ENCODE measurements at places on chromosomes 4 and X.

DNA sequence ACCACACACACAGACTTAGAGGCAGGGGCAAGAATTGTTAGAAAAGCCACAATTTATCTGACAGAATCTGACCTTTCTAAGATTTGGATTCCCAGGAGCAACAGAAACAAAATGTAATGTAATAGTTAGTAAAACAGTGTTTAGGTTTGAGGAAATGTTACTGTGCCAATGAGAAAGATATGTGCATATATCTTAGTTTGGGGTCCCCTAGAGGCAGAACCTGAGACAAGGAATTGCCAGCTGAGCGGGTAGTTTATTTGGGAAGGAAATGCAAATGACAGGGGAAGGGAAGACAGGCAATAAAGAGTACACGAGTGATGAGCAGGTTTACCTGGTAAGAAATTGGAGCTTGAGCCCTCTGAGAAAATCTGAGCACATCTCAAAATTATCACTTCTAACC, 31.3 kb upstream of the DDX53 start:
- no peak for DNase-seq

DNA sequence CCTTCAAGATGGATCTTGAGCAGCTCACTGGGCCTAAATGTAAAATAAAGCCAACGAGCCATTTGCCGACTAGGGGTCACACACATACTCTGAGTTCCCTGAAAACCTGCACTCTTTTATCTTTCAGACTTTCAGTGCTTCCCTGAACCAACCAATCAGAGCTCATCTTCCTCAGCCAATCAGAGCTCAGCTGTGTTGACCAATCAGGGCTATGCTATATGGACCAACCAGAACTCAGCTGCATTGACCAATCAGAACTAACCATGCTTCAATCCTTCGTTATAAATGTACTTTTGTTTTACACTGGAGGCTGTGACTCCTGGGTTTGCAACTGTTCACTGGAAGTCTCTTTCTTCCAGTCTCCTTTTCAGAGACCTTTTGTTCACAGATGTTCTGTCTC, 19.3 kb downstream of the SLC25A53 start:
- no peak for DNase-seq

- no peak for DNase-seq
Measured at GRCh38 chr4:24770032-24770584, 25.3 kb upstream of the SOD3 start.

DNA sequence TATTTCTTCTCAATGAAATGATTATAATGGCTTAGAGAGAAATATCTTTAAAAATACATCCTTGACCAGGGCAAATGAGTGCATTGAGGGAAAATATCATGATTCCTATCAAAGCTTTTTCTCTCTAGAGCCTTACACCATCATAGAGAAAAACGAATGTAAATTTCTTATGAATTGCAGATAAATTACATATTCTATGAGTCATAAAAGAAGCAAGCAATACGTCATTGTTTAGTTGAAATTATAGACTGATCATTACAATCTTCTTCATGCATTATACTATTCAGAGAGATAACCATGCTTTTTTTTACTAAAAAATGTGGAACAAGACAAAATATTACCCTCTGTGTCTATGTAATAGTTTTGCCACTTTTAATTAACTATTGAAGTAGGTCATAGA, 100.9 kb upstream of the RXFP1 start:
- DNase-seq: no peak

DNA sequence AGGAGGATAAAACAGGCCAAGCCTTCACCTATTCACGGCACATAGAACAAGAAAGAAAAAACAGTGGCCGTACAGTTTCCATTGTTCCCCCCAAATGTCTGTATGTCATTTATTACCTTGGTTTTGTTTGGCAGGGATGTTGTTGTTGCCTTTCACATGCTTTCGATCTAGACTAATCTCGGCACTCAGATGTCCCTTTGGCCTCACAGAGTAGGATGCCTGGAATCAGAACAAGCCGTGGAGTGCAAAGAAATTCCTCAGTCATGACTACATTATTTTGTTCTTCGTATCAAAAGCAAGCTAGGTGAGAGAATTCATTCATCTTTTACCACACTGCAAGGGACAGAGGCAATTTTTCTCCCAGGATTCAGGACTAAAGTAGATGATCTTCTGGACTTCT, 106.9 kb downstream of the SMIM20 start:
- no peak for DNase-seq

GRCh38 chr4:135239964-135240363, 1038.4 kb upstream of the PABPC4L start:
- no peak for DNase-seq

- no peak for DNase-seq
Measured at GRCh38 chr4:2362266-2363055, 56.0 kb downstream of the ZFYVE28 start.

GRCh38 chrX:21943460-21944135, 3.1 kb downstream of the SMS start:
- DNase-seq: no peak

- no peak for DNase-seq
Measured at GRCh38 chr4:25015012-25015411, 15.7 kb downstream of the LGI2 start.

GRCh38 chr4:120855307-120856001, 67.1 kb downstream of the PRDM5 start:
- no peak for DNase-seq

- DNase-seq: no peak
Measured at GRCh38 chrX:148333989-148334388, 166.4 kb upstream of the AFF2 start.

DNA sequence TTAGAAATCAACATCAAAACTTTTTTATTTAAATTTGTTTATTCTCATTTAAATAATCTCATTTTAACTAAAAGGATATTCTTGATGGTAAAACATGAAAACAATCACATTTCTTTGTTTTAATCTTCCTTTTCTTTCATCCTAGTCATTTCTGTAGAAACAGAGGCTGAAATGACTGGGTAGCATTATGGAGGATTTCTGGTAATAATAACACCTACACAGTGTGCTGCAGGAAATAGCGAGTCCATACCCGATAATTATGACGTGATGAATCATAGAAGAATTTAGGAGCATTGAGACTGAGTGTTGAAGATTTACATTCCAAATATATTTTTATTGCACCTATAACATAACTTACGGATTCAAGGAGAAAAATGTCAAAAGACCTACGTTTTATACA, 31.4 kb upstream of the BBS12 start:
- no peak for DNase-seq

DNA sequence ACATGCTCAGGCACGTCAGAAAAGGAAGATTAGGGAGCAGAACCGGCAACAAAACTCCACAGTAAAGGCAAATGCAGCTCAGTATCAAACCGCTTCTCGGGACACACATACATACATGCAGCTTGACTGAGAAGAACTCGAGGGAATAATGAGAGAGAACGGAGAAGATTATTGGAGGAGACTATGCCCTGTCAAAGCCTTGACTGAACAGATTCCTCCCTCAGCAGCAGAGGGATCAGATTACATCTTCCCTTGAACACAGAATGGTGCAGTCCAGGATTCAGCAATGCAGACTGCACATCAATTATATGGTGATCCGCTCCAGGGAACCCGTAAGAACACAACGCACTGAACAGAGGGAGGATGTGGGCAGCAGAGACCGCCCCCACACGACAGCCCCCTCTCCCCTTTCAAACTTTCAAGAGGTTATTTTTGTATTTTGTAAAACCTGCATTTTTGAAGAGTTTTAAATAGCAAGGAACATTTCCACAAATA, 183.2 kb downstream of the FBXW7 start:
- DNase-seq: no peak

- DNase-seq: no peak
Measured at GRCh38 chrX:125507119-125507518, 187.4 kb downstream of the TEX13C start.

- no peak for DNase-seq
Measured at GRCh38 chr4:38670109-38670901, 6.3 kb downstream of the KLF3 start.

DNA sequence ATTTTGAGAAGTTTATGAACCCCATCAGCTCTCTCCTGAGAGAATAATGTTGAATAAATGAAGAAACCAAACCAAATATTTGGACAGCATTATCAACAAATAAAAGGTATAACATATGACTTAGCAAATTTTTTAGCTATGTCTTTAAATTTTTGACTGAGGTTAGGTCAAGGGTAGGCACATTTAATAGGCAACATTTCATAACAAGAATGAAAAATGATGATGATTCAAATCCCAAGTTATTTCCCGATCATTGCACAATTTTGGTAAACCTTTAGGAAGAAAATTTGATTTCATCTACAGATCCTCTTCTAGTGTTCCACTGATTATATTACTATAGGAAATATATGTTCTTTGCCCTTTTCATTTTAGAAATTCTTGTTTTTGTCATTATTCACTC, 123.7 kb upstream of the TLR3 start:
- no peak for DNase-seq

- DNase-seq: no peak
Measured at GRCh38 chr4:188620608-188621007, 481.4 kb downstream of the TRIML1 start.

GRCh38 chr4:24229978-24230377, 340.1 kb upstream of the PPARGC1A start:
- DNase-seq: no peak

DNA sequence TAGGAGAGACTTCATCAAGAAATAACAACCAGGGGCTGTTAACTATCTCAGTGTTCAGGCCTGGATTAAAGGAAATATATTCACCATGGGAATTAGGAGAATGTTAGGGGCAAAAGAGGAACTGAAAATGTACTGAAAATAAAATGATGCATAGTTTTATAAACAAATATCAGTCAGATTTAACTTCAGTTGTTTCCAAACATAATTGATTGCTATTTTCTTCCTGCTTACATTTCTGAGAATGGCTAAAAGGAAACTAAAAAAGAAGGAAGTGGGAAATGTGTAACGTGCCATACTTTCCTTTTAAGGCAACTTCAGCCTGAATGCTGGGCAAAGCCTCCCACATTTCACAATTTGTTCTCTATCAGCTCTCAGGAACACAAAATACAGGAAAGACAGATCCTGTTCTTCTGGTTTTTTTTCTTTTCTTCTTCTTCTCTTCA, 178.1 kb downstream of the MAML3 start:
- DNase-seq: no peak

DNA sequence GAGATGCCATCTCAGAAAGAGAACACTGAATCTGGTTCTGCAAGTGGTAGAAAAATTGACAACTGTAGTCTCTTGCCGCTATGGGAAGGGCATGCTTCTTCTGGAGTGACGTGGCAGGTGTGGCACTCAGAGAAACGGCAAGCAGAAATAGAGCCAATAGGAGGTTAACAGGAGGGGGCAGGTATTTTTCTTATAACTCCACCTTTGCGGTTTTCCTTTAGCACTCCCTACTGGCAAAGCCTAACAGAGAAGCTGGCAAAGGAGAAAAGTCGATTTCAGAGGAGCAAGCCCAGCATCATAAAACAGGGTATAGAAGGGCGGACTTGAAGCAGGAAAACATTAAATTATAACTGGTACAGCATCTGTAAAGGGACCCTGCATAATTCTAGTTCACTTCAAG, 1382.2 kb downstream of the PCDH18 start:
- no peak for DNase-seq

GRCh38 chr4:149706942-149707341, 108.7 kb downstream of the IQCM start:
- DNase-seq: no peak

DNA sequence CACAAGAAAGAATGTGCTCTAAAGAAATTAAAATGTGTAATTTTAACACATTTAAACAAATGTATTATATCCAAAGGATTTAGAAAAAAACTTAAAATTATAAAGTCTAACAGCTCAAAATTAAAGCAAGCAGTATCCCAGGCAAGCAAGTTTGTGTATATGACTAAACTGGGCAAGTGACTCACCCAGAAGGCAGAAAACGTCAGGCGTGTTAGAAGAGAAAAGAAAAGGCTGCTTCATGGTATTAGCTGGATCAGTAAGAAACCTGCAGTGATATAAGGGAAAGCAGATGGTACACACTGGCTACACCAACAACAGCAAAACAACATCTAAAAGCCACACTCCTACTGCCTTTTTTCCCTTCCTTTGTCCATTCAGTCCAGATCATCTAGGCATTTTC, 250.6 kb upstream of the NDST3 start:
- DNase-seq: no peak

GRCh38 chr4:74874753-74875367, 58.1 kb upstream of the PARM1 start:
- DNase-seq: no peak

DNA sequence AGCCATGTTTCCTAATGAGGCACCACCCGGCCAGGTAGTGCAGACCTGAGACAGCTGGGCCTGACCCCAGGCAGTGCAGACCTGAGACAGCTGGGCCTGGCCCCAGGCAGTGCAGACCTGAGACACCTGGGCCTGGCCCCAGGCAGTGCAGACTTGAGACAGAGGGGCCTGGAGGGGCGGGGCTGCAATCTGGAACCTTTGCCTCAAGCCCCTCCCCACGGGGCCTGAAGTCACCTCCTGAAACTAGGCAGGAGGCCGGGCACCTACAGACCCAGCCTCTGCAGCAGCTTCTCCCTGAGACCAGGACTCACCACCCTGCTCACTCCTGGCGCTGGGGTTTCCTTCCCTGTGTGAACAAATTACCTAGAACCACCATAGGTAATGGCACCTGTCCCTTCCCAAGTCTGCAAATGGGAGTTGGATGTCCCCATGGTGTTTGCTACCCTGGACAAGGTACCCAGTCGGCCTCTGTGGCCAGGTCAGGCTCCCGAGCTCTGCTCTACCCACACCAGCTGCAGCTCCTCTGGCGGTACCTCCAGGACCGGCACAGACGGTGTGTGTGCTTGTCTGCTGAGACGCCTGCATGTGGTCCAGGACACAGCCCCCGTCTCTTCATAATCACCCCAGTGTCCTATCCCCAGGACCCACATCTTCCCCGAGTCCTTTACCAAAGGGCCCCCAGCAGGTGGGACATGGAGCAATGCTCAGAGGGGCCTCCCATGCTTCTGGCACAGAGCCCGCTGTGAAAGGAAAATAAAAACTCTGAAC, 53.1 kb upstream of the C4orf50 start:
- DNase-seq: no peak

- DNase-seq: no peak
Measured at GRCh38 chr4:104870495-104871233, 276.0 kb upstream of the TET2 start.

DNA sequence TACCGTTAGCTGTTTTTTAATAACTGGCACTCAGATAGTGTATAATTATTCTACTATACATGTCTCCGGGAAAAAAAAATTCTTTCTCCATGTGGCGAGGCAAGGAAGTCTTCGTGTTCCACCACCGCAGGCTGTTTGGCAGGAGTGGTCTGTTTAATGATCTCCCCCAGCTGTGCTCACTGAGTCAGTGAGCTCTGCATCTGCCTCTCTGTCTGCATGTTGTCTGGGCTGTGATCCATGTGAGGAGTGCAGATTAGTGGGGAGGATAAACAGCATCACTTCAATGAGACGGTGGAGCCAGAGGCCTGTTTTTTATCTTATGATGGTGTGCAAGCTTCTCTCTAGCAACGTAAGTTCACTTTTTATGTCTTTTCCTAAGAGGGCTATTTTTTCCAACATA, 69.8 kb downstream of the RPS3A start:
- DNase-seq: no peak

- DNase-seq: no peak
Measured at GRCh38 chr4:52957835-52958631, 95.9 kb downstream of the RASL11B start.

- no peak for DNase-seq
Measured at GRCh38 chr4:76984788-76985211, 35.2 kb downstream of the SEPTIN11 start.

GRCh38 chr4:159723341-159724048, 620.6 kb downstream of the RAPGEF2 start:
- no peak for DNase-seq

GRCh38 chrX:149762696-149763614, 10.9 kb upstream of the HSFX1 start:
- DNase-seq: no peak

Measured in stimulated activated CD8-positive, alpha-beta memory T cell treated with anti-CD3 and anti-CD28 coated beads, Interleukin-7, amount 100 ng/mL, for 1 hour (primary cell).